ENCODE measurements at places on chromosomes 3 and 15.

GRCh38 chr3:51382947-51383578 lies 2.0 kb upstream of the MANF start:
- H3K36me3 ChIP-seq, result peaks cover 3% of the 10 kb centered on the region
- H3K27ac ChIP-seq, result no peak overlapping the region
- H3K27me3 ChIP-seq, result no peaks in the 10 kb centered on the region
- DNase-seq, result peak; percentile 32

GRCh38 chr3:13661121-13661520 lies 112.2 kb downstream of the FBLN2 start:
- no peak overlapping the region for H3K4me3 ChIP-seq
- H3K36me3 ChIP-seq, result no peaks in the 10 kb centered on the region
- H3K4me1 ChIP-seq, result peaks cover 5% of the 10 kb centered on the region

- H3K36me3 ChIP-seq, result no peaks in the 10 kb centered on the region
- peaks cover 28% of the 10 kb centered on the region for H3K4me1 ChIP-seq
- H3K4me3 ChIP-seq, result no peak overlapping the region
Observed at GRCh38 chr15:70327856-70328678, 230.3 kb upstream of the TLE3 start.

DNA sequence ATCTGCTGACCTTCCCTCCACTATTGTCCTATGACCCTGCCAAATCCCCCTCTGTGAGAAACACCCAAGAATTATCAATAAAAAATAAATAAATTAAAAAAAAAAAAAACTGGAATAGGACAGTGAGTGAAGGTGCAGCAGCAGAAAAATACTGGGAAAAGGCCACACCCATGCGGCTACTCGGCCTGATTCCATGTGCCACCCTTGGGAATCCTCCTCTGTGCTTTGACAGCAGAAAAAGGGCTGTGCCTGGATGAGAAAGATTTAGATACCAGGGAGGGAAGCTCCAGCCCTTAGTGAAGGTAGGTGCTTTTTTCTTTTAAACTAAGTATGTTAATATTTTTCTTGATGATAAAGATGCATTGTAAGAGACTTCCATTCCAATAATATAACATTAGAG lies 107.8 kb downstream of the CTNNB1 start:
- DNase-seq, result no peak
- H3K27me3 ChIP-seq, result no peaks in the 10 kb centered on the region
- no peaks in the 10 kb centered on the region for H3K36me3 ChIP-seq
- H3K4me1 ChIP-seq, result peaks cover 4% of the 10 kb centered on the region

GRCh38 chr3:172103724-172104123 lies 64.3 kb downstream of the FNDC3B start:
- no peak for DNase-seq
- H3K27me3 ChIP-seq, result no peaks in the 10 kb centered on the region
- H3K4me3 ChIP-seq, result no peak overlapping the region
- H3K27ac ChIP-seq, result peak overlapping the region; percentile 48
- H3K4me1 ChIP-seq, result peaks cover 50% of the 10 kb centered on the region
- no peaks in the 10 kb centered on the region for H3K36me3 ChIP-seq

DNA sequence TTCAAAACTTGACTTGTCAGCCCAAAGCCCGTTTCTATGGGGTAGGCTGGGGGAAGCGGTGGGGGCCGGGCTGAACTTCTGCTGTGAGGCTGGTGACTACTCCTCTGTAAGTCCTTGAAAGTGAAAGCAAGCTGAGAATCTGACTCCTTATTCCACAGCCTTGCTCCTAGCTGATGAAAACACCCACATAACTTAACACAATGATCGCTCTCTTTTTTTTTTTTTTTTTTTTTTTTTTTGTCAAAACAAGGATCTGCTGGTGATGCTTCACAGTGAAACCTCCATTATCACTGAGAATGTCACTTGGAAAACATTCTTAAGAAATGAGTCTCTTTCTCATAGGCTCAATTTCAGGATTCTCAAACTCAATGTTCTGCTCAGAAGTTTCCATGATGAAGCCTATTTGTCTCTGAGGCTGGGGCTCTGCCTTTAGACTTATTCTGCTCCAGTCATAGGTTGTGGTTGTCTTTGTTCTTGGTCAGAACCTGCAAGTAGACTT lies 31.4 kb upstream of the TKT start:
- no peak overlapping the region for H3K4me3 ChIP-seq
- H3K36me3 ChIP-seq, result peaks cover 72% of the 10 kb centered on the region
- DNase-seq, result no peak
- H3K4me1 ChIP-seq, result no peaks in the 10 kb centered on the region

GRCh38 chr3:151226825-151227224 lies 23.8 kb upstream of the GPR171 start:
- H3K27ac ChIP-seq, result no peak overlapping the region
- H3K4me1 ChIP-seq, result peaks cover 23% of the 10 kb centered on the region
- no peaks in the 10 kb centered on the region for H3K36me3 ChIP-seq
- H3K4me3 ChIP-seq, result no peak overlapping the region

- DNase-seq, result no peak
- no peaks in the 10 kb centered on the region for H3K27me3 ChIP-seq
- H3K36me3 ChIP-seq, result peaks cover 5% of the 10 kb centered on the region
- H3K4me1 ChIP-seq, result peaks cover 35% of the 10 kb centered on the region
- H3K4me3 ChIP-seq, result no peak overlapping the region
- H3K27ac ChIP-seq, result no peak overlapping the region
Observed at GRCh38 chr15:44545913-44546802, 9.2 kb downstream of the EIF3J start.

DNA sequence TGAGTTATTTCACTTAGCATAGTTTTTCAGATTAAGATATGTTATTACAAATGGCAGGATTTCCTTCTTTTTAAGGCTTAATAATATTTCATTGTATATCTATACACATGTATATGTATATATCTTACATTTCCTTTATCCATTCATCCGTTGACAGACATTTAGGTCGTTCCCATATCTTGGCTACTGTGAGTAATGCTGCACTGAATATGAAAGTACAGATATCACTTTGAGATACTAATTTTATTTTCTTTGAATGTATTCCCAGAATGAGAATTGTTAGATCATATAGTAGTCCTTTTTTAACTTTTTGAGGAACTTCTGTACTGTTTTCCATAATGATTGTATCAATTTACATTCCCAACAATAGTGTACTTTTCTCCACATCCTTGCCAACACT lies 270.4 kb downstream of the NAALADL2 start:
- no peak overlapping the region for H3K27ac ChIP-seq
- DNase-seq, result no peak
- H3K36me3 ChIP-seq, result no peaks in the 10 kb centered on the region
- H3K27me3 ChIP-seq, result no peaks in the 10 kb centered on the region
